ENCODE measurements at places on chromosomes 4 and X.

- DNase-seq = no peak
These were observed 244.5 kb downstream of the DMD start for GRCh38 chrX:32966821-32967355.

DNA sequence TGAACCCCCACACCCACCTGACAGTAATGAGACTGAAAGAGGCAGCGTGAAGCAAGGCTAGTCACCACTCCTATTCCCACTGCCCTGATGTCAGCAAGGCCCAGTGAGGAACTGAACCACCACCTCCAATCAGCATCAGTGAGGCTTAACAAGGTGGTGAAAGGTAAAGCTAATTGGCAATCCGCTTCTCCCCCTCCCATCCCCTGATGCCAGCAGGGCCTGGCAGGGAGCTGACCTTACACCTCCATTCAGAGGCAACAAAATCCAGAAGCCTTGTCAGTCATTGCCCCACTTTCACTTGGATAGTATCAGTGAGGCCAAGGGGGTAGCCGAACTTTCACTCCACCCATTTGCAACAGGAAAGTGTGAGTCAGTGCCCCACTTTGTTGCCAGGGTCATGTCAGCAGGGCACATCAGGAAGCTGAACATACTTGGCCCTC is 60.8 kb downstream of the AWAT2 start:
- DNase-seq = no peak

- no peak for DNase-seq
These were observed 49.5 kb downstream of the CLDN34 start for GRCh38 chrX:10016519-10017132.

DNA sequence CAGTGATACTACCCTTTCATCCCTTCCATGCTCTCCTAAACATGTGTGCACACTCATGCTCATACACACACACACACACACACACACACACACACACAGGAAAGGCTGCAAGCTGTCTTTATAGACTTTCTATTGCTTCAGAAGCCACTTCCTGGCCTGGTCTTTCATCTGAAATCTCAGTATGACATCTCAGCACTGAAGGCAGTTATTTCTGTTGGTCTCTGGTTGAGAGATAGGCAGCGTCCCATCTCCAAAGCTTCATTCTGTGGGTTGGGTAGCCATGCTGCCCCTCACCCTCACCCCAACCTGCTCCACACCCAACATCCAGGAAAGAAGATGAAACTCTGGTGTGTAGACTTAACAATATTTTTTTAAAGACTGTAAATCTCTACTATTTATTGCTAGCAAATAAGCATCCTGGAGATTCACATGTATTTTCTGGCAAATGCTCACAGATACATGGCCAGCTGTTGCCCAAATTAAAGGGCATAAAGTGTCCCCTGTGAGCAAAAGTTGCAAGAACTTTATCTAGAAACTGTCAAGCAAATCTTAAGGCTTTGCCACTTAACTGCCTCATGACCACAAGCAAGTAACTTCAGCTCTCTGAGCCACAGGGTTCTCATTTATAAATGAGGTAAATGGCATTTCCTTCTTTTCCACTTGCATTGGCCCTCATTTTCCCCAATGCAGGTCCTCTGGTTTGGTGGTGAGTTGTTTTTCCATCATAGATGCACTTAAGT is 189.8 kb upstream of the AFF2 start:
- no peak for DNase-seq

DNA sequence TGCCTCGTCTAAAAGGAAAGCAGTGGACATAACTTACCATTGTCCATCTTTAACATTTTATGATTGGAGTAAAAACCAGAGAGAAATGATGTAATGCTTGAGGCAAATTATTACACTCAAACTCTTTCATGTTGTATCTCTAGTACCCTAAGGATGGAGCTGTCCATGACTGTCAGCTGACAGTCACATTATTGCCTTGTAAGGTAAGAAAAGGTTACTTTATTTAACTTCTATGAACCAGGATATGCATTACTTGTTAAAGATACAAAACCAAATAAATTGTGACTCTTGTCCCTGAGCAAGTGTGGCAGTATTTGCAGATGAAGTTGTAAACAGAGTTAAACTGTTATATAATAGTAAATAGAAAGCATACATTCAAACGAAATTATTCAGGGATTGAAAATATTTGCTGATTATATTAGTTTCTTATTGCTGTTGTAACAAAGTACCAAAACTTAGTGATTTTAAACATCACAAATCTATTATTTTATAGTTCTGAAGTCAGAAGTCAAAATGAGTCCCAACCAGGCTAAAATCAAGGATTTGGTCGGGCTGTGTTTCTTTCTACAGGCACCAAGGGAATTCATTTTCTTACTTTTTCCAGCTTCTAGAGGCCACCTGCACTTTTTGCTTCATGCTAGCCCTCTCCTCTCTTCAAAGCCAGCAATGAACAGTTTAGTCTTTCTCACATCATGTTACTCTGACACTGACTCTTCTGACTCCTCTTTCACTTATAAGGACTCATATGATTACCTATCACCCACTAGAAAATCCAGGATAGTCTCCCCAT is 113.8 kb downstream of the CEP44 start:
- no peak for DNase-seq

GRCh38 chrX:25599061-25599460 is 539.1 kb upstream of the MAGEB18 start:
- no peak for DNase-seq

DNA sequence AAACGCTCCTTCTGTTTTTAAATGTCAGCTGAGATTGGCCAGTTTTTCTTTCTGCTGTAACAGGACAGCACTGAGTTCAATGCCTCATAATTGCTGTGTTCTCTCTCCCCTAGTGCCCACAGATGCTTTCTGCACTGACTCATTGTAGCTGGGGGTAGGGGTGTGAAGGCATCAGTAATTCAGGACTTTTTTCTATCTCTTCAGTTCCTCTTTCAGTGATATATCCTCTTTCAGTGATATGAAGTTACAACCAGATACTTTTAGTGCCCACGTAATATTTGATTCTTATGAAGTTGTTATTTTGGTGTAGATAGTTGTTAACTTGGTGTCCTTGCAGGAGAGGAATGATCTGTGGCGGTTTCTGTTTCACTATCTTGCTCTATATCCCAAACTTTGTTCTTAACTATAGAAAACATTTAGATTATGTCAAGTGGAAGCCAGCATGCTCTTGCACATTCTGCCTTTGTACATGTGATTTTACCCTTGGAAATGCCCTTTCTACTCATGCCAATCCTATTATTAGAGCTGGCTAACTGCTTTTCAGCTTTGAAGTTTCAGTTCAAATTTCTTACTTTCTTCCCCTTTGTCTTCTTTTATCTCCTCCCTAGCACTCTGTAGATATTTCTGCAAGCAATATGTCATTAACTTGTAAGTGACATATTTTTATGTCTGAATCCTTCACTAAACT is 1258.4 kb downstream of the FAM133A start:
- no peak for DNase-seq

DNA sequence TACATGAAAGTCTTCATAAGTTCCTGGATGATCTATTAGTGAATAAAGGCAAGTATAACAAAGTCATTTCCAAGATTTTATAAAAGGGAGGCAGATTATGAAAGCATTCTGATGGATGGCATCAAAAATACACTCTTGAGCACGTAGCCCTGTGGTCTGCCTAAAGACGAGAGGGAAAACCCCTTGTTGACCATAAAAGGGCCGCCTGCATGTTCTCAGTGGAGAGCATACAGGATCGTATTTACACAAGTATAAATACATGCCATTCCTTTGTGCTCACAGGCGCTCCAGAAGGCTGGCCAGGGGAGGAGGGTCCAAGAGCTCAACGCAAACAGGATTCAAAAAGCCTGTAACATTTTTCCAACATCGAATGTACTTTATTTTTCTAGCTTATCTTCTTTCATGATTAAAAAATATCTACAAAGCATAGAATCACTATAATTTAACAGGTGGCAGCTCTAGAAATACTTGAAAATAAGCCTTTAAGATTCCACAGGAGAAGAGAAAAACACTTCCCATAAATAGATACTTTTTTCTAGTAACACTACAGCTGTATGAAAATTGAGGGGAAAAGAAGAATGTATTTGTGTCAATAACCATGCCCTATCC is 29.6 kb downstream of the PDGFC start:
- DNase-seq = peak; percentile 41

- peak; percentile 64 for DNase-seq
These were observed 2.3 kb downstream of the IRF2 start for GRCh38 chr4:184471881-184472613.

- no peak for DNase-seq
These were observed 58.3 kb upstream of the PRKX start for GRCh38 chrX:3771766-3772165.

- peak; percentile 15 for DNase-seq
These were observed 107.7 kb downstream of the APOOL start for GRCh38 chrX:85111347-85111746.

DNA sequence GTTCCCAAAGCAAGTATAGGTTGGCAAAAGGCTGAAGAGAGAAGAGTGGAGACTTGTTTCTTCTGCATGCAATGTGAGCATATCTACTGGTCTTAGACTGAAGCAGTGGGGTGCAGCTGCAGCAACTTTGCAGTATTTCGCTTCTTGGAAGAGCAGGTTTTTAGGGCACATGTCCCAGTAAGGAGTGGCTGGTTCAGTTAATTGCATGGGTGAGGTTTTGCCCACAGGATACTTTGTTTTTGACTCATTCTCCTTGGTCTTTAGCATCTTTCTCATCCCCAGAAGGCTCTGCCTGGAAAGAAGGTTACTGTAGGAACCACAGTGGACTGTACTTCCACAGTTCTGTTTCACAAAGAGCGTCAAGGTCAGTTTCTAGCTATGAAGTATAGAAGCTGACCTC is 68.0 kb upstream of the NR3C2 start:
- no peak for DNase-seq

- DNase-seq = no peak
These were observed 25.5 kb downstream of the PALLD start for GRCh38 chr4:168522356-168522755.

DNA sequence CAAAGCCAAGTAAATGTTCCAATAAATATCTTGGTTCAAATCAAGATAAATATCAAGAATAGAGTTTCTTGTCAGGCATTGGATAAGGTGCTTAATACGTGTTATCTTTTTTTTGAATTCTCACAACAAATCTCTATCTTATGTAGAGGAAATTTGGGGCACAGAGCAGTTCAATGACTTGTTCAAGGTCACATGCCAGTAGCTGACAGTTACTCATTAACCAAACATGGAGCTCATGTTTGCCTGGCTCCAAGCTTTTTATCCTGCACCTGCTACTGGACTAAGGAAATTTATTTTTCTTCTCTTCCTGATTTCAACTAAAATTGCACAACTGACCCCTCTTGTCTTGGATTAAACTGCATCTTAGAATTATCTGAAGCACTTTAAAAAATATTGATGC is 76.3 kb downstream of the ATP10D start:
- no peak for DNase-seq

DNA sequence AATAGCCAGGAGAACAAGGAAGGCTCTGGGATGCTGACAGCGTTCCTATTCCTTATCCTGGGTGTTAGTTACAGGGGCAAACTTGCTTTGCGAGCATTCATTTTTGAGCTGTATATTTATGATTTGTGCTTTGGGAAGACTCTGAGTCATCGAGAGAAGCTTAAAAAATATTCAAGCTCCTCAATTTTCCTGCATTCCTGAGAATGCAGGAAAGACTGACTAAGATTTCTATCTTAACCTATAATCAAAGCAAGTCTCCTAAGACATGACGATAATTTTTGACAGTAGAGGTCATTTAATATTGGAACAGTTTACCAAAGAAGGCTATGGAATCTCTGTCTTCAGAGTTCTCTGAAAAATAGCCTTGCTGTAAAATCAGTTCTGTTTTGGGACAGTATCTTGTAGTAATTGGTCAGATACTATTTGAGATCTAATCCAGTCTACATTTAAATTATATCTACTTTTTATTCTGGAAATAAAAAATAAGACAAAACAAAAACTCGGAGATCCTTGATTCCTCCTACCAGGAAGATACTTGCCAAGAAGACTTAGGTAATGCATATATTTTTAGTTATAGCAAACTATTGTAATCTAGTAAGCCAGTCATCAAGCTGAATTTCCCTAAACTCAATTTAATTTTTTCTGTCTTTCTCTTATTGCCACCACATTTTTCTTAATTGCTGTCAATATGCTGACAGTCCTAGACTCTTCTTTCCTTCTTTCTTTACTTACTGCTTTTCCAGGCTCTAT is 31.7 kb downstream of the BBS12 start:
- no peak for DNase-seq

- no peak for DNase-seq
These were observed 207.3 kb downstream of the GABRB1 start for GRCh38 chr4:47238667-47239066.

- peak; percentile 34 for DNase-seq
These were observed 87.0 kb downstream of the ANXA3 start for GRCh38 chr4:78638337-78639172.

GRCh38 chr4:36574816-36575215 is 293.4 kb downstream of the DTHD1 start:
- no peak for DNase-seq

All from RPMI8226 (cell line).